ENCODE measurements at places on chromosomes 3 and 15.

- no peak for DNase-seq
These were observed 332.2 kb upstream of the GBE1 start for GRCh38 chr3:82093641-82094040.

- DNase-seq = no peak
These were observed 36.6 kb upstream of the MTMR10 start for GRCh38 chr15:31027910-31028578.

- peak; percentile 99 for DNase-seq
These were observed 192.9 kb downstream of the ADAMTSL3 start for GRCh38 chr15:83846847-83847246.

DNA sequence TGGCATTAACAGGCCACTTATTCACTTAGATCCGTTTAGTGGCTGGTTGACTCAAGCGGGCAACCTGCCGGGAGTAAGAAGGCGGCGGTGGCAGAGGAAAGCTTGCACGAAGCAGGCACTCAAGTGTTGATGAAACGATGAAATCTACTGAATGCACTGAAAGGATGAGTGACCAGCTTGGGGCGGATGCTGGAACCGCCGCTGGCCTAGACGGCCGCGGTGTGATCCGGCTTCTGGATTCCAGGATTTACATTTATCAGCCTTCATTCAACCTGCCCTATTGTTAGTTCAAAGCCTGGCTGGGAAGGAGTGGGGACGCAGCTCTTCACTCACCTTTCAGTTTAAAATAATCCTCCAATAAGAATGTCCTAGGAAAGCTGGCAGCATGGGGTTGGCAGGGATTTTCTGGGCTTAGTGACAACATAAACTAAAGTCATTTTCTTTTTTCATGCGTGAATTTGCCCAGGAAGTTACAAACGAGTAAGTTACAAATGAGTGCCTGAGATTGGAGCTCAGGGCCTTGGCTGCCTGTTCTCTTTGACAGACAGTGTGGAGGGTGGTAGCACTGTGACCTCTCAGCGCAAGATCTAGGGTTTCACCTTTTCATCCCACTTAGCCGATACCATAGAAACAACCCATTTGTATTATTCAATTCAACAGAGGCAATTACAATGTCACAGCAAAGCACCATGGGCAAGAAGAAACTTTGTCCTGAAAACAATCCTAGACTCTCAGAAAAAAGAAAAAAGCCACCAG is 1.1 kb upstream of the PLCH1 start:
- no peak for DNase-seq

- DNase-seq = no peak
These were observed 13.6 kb upstream of the NOX5 start for GRCh38 chr15:69000725-69001503.

GRCh38 chr3:37930495-37930894 is 60.1 kb upstream of the VILL start:
- no peak for DNase-seq

- no peak for DNase-seq
These were observed 21.1 kb upstream of the SKOR1 start for GRCh38 chr15:67803996-67804843.

DNA sequence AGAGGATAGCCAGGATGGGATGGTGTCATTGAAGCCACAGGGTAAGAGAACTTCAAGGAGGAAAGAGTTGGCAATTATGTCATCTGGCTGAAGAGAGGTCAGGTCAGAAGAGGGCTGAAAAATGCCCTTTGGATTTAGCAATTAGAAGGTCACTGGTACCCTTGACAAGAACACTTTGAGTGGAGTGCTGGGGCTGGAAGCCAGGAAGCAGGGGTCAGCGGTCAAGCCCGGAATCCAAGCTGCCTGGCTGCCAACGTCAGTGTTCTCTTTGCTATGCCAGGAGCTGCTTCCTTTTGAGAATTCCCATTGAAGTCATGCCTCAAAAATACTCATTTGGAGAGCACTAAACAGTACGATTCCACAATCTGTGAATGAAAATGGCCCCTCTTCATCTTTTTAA is 386.5 kb downstream of the SHQ1 start:
- no peak for DNase-seq

GRCh38 chr15:28103831-28104230 is 4.7 kb upstream of the OCA2 start:
- no peak for DNase-seq

- peak; percentile 53 for DNase-seq
These were observed 105.4 kb upstream of the TNIK start for GRCh38 chr3:171565481-171566058.

- peak; percentile 90 for DNase-seq
These were observed 9.2 kb upstream of the TGFBR2 start for GRCh38 chr3:30597131-30597768.

- peak; percentile 85 for DNase-seq
These were observed 3.7 kb downstream of the EOGT start for GRCh38 chr3:69009559-69010410.
